Psoas muscle (tissue), 8 donors: ENCODE measurements at places on chromosomes 1 and 21.

- H3K27me3 ChIP-seq = no peaks in the 10 kb centered on the region
- no peaks in the 10 kb centered on the region for H3K4me1 ChIP-seq
- H3K4me3 ChIP-seq = no peak overlapping the region
These were observed 30.5 kb downstream of the KRTAP20-3 start for GRCh38 chr21:30672985-30673650.

GRCh38 chr1:5916572-5917280 lies 75.5 kb downstream of the NPHP4 start:
- no peaks in the 10 kb centered on the region for H3K27me3 ChIP-seq
- H3K36me3 ChIP-seq = no peaks in the 10 kb centered on the region
- H3K4me3 ChIP-seq = no peak overlapping the region
- no peak for DNase-seq

DNA sequence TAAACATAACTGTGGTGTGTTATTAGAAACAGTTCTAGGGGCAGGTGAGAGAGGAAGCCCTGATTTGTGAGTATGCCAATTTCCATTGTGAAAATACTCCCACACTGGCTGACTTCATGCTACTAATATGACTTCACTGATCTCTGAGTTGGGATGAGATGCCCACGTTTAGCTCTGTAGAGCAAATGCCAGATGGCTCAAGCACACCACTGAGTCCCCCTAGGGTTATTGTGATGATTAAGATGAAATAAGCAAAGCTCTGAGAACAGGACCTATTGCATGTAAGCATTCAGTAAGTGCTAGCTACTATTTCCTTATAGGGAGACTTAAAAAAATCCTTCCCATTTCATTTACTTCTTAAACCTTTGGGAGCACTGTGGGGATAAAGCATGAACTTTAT lies 117.6 kb downstream of the CENPF start:
- H3K4me1 ChIP-seq = no peaks in the 10 kb centered on the region
- H3K36me3 ChIP-seq = no peaks in the 10 kb centered on the region
- no peak for DNase-seq
- H3K27me3 ChIP-seq = no peaks in the 10 kb centered on the region
- no peak overlapping the region for H3K4me3 ChIP-seq

DNA sequence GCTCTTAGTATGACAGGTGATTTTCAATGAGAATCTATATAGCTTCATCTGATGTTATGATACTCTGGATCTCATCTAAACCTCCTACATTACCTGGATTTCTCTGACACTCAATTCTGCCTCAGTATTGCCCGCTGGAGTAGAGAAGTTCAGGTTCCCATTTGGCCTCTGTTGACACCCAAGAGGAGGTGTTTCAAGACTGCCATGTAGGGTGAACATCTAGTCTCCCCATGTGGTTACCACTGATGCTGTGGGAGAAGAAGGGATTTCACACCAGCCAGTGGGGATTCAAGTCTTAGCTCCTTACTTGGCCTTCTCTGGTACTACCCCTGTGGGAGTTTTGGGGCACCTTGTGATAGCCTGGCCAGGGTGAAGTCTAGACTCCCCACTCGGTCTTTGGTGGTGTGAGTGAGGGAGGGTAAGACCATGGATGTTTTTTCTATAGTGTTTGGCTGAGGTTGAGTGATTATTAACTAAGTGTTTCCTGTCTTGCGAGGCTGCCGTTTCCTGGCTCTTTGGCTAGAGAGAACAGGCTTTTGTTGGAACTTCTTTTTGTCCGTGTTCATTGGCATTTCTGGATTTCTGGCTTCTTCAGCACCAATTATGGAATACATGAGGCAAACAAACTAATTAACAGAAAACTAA lies 90.7 kb downstream of the RHOU start:
- DNase-seq = no peak
- H3K4me3 ChIP-seq = no peak overlapping the region

DNA sequence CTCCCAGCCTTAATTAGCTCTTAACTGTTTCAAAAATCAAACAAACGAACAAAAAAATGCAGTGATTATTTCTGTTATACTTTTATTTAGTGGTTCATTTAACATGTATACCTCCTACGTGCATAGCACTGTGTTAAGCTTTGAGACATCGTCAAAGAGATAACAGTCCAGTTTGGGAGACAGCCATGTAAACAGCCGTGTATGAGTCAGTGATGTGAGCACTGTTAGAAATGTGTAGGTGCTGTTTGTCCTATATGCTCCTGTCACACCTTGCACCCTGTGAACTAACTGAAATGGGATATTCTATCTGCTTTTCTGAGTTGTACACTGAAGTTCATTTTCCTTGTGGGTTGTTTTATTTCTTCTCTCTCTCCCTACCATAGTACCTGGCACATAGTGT lies 109.7 kb upstream of the CACYBP start:
- no peaks in the 10 kb centered on the region for H3K27me3 ChIP-seq
- H3K4me1 ChIP-seq = no peaks in the 10 kb centered on the region
- H3K36me3 ChIP-seq = no peaks in the 10 kb centered on the region
- H3K4me3 ChIP-seq = no peak overlapping the region
- DNase-seq = no peak
- H3K27ac ChIP-seq = no peak overlapping the region

DNA sequence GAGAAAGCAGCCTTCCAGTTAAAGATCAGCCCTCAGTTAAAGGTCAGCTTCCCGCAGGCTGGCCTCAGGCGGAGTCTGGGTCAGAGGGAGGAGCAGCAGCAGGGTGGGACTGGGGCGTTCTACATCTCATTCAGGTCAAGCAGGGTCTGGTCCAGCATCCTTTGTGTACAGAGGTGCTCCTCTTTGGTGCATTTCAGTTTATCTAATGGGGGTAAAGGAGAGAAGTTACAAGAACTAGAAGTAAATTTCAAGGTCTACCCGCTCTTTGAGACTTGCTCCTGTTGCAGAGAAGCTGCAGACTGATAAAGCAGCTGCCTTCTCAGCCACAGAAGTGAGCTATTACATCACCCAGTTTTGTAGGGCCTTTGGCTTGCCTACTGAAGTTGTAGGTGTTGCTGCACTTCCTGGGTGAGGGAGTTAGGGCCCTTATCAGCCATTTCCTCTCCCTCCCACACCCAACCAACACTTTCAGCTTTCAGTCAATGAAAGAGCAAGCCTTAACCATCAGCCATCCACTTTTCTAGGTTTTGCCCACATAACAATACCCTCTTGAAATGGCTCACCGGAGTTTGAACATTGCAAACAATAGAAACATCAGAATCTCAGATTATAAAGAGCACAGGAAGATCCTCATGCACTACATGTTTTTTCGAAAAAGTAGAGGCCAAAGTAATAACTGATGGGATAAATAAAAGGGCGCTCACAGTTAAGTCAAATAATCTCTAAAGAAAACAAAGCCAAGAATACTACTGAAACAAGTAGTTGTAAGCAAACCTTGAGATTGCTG lies 2.8 kb upstream of the NUP210L start:
- peaks cover 8% of the 10 kb centered on the region for H3K4me1 ChIP-seq
- H3K27ac ChIP-seq = peak overlapping the region; percentile 44
- no peak for DNase-seq

GRCh38 chr1:150464422-150464826 lies 22.8 kb upstream of the TARS2 start:
- DNase-seq = peak; percentile 40
- peaks cover 3% of the 10 kb centered on the region for H3K36me3 ChIP-seq
- no peaks in the 10 kb centered on the region for H3K4me1 ChIP-seq
- no peak overlapping the region for H3K4me3 ChIP-seq
- no peak overlapping the region for H3K27ac ChIP-seq

DNA sequence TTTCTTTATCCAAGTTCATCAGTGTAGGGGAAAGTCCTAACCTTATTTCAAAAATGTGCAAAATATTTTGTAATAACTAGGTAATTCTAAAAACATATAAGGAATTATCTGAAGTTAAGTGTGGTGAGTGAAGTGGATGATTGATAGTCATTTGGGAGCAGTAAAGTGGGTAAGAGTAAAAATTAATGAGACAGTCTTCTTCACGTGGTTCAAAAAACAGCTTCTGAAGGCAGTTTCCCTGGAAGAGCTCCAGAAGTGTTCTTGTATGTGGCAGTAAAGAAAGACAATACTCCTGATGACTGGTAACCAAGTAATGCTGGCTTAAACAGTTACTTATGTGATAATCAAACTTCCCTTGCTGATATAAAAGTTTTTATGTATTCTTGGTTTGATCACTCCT lies 50.3 kb downstream of the LEPR start:
- H3K4me3 ChIP-seq = no peak overlapping the region
- no peaks in the 10 kb centered on the region for H3K27me3 ChIP-seq
- H3K36me3 ChIP-seq = no peaks in the 10 kb centered on the region
- peaks cover 5% of the 10 kb centered on the region for H3K4me1 ChIP-seq
- H3K27ac ChIP-seq = no peak overlapping the region

DNA sequence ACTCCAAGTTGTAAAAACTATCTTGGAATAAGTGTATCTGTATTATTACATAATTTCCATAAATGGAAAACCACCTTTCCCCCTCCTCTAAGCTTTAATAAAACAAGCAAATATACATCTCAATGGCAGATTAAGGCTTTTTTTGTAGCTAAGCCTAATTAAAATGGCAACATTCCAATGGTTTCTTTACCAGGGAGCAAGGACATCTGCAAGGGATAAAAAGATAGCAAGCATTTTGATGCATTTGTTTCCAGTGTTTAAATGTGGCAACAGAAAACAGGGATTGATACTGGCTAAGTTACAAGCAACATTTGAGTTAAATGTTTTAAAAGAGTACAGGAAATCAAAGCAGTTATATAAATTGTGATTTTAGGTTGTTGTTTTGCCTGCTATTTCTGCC lies 1012.7 kb downstream of the ADGRL2 start:
- no peaks in the 10 kb centered on the region for H3K4me1 ChIP-seq
- no peak overlapping the region for H3K27ac ChIP-seq
- H3K36me3 ChIP-seq = no peaks in the 10 kb centered on the region
- no peak for DNase-seq
- H3K4me3 ChIP-seq = no peak overlapping the region
- no peaks in the 10 kb centered on the region for H3K27me3 ChIP-seq

DNA sequence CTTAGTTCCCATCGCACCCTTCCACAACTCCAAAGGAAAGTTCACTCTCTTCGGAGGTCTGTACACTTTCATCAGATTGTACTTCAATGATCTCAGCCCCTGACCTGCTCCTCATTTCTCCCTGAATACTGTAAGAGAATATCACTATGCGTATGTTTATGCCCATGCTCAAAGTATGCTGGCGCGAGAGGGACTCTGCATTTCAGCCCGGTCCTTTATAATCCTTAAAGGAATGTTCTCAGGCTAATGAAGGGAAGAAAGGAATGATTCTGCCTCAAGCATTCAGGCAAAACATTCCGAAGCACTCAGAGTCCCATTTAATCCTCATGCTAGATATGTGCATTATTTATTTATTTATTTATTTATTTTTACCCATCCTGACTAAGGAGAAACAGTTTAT lies 76.8 kb downstream of the PLD5 start:
- no peaks in the 10 kb centered on the region for H3K36me3 ChIP-seq
- no peak for DNase-seq
- H3K4me1 ChIP-seq = no peaks in the 10 kb centered on the region
- H3K27me3 ChIP-seq = peaks cover 2% of the 10 kb centered on the region
- H3K4me3 ChIP-seq = no peak overlapping the region

DNA sequence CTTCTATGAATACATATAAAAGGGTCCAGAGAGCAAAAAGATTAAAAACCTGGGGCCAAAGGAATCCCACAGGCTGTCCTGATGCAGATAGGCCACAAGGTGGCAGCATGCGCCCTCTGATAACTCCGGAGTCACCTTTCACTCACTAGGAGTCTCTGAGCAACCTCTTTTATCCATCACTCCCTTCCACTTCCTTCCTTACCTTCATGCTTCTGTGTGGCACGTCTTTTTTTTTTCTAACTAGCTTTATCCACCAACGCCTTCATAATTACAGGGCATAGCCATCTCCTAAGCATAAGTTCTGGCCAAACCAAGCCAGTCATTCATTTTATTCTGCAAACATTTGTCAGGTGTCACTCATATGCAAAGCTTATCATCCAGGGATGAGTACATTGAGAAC lies 3.9 kb upstream of the PGLYRP4 start:
- no peak overlapping the region for H3K4me3 ChIP-seq
- H3K27ac ChIP-seq = no peak overlapping the region
- H3K27me3 ChIP-seq = no peaks in the 10 kb centered on the region
